ENCODE measurements at places on chromosomes 6 and 20.

- DNase-seq, result no peak
These were observed 97.4 kb downstream of the FILIP1 start for GRCh38 chr6:75396005-75396800.

- DNase-seq, result no peak
These were observed 396.3 kb upstream of the EYS start for GRCh38 chr6:66103354-66103753.

DNA sequence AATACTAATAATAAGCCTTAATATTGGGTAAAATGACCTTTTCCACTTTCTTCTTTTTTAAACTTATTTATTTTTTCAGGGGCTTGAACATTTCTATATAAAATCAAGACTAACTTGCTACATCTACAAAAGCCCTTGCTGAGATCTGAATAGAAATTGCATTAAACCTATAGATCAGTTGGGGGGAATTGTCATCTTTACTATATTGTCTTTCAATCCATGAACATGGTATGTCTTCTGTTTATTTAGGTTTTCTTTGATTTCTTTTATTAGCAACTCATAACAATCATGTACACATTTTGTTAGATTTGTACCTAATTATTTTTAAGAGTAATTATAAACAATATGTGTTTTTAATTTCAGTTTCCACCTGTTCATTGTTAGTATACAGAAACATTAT is 96.4 kb upstream of the SLC22A23 start:
- no peak for DNase-seq

GRCh38 chr6:132045877-132046276 is 94.7 kb upstream of the CCN2 start:
- DNase-seq, result no peak

GRCh38 chr6:149229096-149229495 is 88.4 kb upstream of the TAB2 start:
- DNase-seq, result no peak

DNA sequence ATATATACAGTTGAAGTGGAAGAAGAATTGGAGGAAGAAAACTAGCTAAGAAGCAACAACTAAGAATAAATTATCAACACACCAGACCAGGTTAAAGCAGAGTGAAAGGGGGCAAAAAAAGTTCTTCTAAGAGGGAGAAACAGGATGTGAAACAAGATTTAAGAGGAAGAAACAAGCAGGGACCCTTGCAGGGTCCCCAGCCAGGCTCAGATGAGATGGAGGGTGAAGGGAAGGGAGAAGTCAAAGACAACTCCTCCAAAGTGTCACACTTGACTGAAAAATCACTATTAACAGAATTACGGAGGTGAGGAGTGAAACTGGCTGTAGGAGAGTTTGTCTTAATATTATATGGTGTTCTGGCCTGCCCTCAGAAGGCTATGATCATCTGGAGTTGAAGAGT is 65.4 kb downstream of the MTFR2 start:
- no peak for DNase-seq

GRCh38 chr6:97572943-97573342 is 289.9 kb upstream of the MMS22L start:
- no peak for DNase-seq

GRCh38 chr6:140036196-140036595 is 661.7 kb upstream of the CITED2 start:
- no peak for DNase-seq

GRCh38 chr20:37878835-37879599 is 23.9 kb upstream of the VSTM2L start:
- no peak for DNase-seq

DNA sequence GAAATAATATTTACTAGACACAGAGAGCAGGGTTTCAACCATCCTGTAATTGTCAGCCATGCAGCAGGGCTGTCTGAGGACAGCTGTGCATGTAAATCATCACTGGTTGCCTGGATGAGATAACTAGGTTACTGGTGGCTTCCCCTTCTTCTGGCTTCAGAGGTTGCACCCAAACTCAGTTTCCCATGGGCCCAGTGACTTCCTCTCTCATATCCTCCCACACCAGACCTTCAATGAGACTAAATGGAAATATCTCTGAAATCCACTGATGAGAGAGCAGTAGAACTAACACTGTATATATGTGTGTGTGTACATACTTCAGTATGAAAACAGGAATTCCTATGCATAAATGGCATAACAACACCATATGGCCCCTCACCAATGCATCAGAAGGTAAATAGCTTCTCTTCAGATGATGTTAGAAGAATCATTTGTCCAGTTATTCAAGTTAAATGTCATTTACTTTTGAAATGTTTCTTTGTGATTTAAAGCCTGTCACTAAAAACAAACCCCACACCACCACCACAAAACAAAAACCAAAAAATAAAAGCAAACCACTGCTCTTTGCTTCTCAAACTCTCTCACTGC is 51.0 kb upstream of the IL20RA start:
- no peak for DNase-seq

- no peak for DNase-seq
These were observed 728 bp downstream of the ITPR3 start for GRCh38 chr6:33621711-33622388.

DNA sequence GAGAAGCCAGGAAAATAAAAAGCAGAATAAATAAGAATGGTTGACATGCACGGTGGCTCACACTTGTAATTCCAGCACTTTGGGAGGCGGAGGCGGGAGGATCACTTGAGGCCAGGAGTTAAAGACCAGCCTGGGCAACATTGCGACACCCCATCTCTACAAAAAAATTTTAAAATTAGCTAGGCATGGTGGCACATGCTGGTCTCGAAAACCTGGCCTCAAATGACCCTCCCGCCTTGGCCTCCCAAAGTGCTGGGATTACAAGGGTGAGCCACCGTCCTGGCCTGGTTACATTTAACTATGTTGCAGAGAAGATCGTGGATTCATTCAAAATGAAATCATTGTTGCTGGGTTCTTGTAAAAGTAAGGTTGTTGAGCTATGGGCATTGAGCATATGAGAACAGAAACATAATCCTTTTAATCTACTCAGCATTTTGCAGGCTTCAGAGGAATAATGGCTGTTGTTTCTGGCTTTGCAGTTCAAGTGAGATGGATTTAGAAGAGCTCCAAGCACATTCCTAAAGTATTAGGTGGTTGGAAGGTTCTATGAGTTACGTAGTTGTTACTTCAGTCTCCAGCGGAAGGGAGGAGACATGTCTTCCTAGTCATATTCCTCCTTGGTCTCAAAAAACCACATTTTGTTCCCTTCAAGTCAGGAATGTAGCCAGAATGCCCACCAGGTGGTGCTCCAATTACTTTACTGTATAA is 45.6 kb upstream of the RAB23 start:
- peak; percentile 12 for DNase-seq

GRCh38 chr20:51769976-51770615 is 1.9 kb upstream of the ATP9A start:
- DNase-seq, result no peak

- DNase-seq, result no peak
These were observed 90.5 kb upstream of the TBX18 start for GRCh38 chr6:84854811-84855400.

DNA sequence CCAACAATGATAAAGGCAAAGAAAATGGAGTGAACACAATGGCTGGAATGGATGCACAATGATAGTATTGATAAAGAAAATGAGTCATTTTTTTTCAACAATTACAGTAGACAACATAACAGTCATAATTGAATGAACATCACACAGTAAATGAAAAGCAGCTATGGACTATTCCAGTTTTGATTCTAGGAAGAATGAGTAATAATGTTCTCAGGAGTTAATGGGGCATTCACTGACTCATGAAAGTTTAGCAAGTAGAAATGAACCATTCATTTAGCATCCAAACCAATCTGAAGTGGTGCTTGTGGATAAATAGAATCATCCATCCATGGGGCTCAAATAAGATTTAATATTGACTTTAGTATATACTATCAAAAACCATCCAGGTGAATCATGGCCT is 1029.5 kb upstream of the GJE1 start:
- no peak for DNase-seq

DNA sequence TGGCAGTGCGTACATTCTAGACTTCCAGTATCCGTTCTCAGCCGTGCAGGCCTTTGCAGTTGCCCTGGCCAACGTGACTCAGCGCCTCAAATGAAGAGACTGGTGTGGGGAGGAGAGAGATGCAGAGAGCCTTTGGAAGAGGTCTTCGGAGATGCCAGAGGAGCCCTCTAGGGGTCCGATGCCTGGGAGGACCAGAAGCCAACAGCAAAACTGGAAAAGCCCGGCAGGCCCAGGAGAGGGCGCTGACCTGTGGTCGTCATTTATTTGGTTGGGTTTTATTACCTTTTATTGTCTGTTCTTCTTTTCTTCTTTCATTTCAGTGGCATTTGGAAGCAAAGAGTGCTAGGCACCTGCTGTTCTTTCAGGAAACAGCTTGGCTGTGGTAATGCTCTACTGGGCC is 53.3 kb upstream of the TMEM181 start:
- DNase-seq, result no peak

DNA sequence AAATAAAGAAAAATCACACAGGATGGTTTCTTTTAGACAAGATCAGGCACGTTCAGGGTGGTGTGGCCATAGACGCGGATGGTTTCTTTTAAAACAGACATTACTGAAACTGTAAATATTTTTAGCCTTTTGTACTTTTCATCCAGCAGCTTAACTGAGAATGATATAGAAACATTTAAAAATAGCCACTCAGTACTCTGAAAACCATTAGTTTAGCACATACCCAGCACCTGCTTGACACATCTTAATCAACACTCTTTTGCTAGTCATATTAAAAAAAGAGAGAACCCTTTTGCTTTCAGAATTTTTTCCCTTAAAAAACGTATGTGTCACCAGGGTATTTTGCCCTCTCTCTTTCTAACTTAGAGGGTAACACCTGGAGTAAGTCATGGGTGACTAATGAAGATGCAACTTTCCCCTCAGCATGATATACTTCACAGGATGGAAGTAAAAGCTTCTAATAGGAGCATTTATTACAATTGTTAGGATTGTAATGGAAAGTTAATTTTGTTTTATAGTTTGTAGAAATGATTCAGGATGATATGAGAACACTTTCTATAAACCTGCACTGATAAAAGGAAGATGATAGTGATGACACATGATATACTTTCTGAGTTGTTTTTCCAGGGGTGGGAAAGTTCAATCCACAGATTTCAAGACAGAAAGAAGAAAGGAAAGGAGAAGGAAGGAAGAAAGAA is 45.2 kb downstream of the BACH2 start:
- DNase-seq, result no peak

DNA sequence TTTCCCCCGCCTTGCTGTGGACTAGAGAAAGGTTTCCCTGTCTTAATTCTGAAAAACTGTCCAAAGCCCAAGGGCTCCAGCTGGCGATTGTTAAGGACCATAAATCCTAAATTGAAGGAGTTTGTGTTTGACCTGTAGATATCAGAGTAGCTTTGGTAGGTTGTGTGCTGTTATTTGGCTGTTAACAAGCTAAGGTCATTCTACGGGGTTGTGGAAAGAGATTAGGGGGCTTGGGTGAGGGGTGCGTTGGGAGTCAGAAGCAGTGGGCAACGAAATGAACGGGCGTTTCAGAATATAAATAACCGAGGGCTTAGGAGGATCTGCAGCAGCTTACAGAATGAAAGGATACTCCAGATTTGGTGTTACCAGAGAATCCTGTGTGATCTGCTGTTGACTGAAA is 32.6 kb upstream of the BTN3A2 start:
- no peak for DNase-seq

GRCh38 chr6:12051861-12052368 is 39.8 kb downstream of the HIVEP1 start:
- peak; percentile 22 for DNase-seq

- DNase-seq, result no peak
These were observed 7.0 kb downstream of the CEP250 start for GRCh38 chr20:35462351-35462750.

GRCh38 chr6:12537389-12537788 is 179.2 kb upstream of the PHACTR1 start:
- no peak for DNase-seq

GRCh38 chr6:32614366-32615081 is 22.7 kb upstream of the HLA-DQA1 start:
- no peak for DNase-seq

DNA sequence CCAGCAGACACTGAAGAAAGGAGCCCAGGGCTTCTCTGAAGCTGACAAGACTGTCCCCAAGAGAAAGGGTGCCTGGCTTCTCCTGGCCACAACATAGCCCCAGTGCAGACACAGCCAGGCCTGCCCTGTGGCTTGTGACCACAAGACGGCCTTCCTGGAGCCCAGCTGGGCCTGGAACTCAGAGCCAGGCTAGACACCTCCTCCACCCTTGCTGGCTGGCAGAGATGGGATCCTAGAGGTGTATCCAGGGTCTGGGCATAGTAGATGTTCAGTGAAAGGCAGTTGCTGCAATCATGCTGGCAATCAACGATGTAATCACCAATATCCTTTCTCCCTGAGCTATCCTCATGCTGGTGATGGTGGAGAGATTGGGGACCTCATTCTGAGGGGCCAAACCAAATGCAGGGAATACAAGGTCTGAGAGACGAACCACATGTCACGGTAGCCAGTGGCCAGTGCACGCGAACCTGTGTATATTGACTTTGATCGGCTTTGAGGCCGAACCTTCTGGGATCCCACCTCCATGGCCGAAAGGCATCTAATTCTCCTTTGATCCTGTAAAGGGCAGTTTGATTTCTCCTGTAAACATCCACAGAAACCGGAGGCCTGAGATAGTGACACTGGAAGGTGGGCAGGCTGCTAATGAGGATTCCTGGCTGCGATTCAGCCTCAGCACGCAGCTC is 115.2 kb downstream of the PSMB1 start:
- DNase-seq, result no peak

All from KG1 (cell line).